Neural progenitor cell (in vitro differentiated cells): ENCODE measurements at places on chromosomes 3 and 15.

DNA sequence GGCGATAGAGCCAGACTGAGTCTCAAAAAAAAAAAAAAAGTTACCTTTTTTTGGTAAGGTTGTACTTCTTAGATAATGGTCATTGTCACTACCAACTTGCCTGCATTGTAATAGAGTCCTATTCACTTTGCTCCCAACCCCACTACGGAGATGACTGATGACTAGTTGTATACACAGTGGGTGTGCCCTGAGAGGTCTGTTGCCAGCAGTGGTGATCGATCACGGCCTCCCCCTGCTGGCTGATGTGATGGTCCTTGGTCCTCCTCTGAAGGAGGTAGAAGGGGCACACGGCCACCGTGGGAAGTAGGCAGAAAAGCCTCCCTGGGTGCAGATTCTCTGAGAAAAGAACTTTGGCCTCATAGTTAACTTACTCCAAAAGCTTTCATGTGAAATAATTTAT lies 10.7 kb downstream of the GCNT3 start:
- no peaks in the 10 kb centered on the region for H3K36me3 ChIP-seq
- H3K27ac ChIP-seq = no peak overlapping the region
- H3K4me1 ChIP-seq = peaks cover 8% of the 10 kb centered on the region
- H3K27me3 ChIP-seq = peaks cover 7% of the 10 kb centered on the region
- H3K4me3 ChIP-seq = no peak overlapping the region
- peak; percentile 55 for DNase-seq

GRCh38 chr15:61382927-61383326 lies 153.8 kb upstream of the RORA start:
- H3K27ac ChIP-seq = no peak overlapping the region
- no peaks in the 10 kb centered on the region for H3K27me3 ChIP-seq
- no peaks in the 10 kb centered on the region for H3K4me1 ChIP-seq
- DNase-seq = no peak

DNA sequence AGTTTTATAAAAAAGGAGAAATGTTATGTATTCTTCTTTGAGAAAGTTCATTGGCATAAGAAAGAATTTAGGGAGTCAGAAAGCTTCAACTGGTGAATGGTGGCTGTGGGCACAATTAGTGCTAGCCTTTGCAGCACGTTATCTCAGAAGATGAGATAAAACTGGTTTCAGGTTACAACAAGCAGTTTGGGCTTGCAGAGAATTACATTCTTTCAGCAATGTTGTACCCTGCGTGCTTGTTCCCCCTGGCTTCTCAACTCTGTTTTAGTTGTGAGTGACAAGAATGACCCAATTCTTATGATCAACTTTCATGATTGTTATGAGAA lies 31.6 kb upstream of the ACP3 start:
- H3K4me1 ChIP-seq = peaks cover 5% of the 10 kb centered on the region
- no peak for DNase-seq
- no peaks in the 10 kb centered on the region for H3K27me3 ChIP-seq
- H3K36me3 ChIP-seq = no peaks in the 10 kb centered on the region

DNA sequence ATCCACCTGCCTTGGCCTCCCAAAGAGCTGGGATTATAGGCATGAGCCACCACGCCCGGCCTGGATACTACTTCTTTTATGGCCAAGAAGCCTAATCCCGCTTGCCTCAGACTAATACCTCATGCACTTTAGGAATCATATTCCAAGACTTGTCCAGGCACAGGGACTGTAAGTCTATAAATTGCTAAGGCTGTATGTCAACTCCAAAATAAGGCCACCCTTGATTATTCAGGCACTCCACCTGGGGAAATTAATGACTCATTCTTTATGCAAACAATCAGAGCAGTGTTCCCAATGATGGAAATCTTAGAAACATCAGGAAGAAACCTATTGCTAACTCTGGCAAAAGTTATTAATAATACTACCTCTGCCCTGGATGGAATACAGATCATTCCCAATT lies 98.4 kb downstream of the ERC2 start:
- H3K4me3 ChIP-seq = no peak overlapping the region
- no peak for DNase-seq
- H3K27me3 ChIP-seq = no peaks in the 10 kb centered on the region
- no peak overlapping the region for H3K27ac ChIP-seq

DNA sequence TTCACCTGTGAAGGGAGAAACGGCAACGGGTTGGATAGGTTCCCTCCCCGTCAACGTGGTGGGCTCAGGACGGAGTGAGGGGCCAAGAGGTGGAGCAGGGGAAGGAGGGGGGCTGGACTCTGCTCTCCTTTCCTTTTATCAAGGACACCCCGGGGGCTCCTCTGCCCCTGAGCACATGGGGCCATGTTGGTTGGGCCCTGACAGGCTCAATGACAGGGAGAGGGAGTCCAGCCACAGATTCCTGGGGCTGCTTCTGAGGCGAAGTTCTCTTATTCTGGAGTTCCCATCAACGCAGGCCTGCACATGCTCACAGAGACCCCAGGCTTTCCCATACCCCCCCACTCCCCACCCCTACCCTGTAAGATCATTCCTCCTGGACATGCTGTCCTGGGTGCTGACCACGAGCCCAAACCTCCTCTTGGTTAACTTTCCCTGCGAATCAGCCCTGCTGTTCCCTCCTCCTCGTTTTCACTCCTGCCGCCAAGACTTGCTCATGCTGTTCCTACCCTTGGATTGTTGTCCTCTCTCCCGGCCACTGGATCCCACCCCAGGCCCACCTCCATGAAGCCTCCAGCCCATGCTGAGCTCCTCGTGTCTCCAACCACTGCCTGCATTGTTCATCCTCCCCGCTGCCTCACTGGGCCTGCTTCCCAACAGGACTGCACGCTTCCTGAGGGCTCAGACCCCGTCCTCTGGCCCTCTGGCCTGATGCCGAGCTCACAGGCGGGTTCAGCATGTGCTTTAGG lies 61.2 kb downstream of the SENP2 start:
- peak overlapping the region; percentile 67 for H3K27ac ChIP-seq
- H3K4me3 ChIP-seq = no peak overlapping the region
- H3K4me1 ChIP-seq = peaks cover 23% of the 10 kb centered on the region

DNA sequence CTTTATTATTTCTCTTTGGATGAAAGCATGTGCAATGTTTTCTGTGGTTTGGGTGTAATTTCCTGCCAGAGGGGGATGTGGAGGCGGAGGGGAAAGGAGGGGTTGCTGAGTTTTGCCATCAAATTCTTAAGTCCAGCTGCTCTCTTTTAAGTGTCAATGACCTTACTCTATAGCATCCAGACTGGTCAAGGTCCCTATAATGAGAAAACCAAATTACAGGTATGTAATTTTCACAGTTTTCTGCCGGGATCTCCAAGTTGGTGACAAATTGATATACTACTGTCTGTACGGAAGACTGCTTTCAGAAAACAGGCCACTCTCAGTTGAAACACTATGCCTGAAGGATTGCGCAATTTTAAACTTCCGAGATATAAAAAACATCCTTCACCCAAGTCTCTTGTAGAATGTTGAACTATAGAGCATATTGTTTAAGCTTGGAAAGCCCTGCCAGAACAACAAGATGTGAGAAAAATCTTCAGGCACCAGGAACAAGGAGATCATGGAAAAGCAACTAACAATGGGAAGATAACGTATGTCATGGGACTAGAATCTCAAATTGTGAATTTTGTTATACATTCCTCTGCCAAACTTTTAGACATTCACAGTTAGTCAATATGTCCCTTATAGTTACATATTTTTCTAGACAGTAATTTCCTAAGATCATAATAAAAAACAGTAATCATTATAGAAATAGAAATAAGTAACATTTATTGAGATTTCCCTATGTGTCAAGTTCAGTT lies 300.7 kb upstream of the SATB1 start:
- H3K27ac ChIP-seq = no peak overlapping the region
- H3K4me3 ChIP-seq = no peak overlapping the region
- H3K36me3 ChIP-seq = no peaks in the 10 kb centered on the region
- H3K4me1 ChIP-seq = peaks cover 12% of the 10 kb centered on the region

DNA sequence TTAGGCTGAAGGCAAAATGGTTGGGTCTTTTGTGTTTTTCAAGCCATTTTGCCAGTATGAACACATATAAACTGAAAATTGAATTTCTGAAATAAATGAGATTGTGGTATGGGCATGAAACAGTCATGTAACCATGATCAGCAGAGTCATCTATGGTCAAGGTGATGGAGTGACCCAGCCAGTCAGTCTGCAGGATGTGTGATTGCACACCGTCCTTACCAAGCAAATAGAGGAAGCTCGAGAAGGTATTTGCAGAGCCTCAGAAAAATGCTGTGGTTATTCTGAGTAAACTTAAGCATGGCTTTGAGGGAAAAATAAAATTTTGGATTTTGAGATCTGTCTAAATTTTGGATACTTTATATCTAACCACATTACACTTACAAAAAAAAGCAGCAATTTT lies 95.9 kb upstream of the RNF7 start:
- H3K36me3 ChIP-seq = no peaks in the 10 kb centered on the region
- no peaks in the 10 kb centered on the region for H3K27me3 ChIP-seq
- no peak overlapping the region for H3K27ac ChIP-seq
- H3K4me1 ChIP-seq = no peaks in the 10 kb centered on the region
- no peak overlapping the region for H3K4me3 ChIP-seq

DNA sequence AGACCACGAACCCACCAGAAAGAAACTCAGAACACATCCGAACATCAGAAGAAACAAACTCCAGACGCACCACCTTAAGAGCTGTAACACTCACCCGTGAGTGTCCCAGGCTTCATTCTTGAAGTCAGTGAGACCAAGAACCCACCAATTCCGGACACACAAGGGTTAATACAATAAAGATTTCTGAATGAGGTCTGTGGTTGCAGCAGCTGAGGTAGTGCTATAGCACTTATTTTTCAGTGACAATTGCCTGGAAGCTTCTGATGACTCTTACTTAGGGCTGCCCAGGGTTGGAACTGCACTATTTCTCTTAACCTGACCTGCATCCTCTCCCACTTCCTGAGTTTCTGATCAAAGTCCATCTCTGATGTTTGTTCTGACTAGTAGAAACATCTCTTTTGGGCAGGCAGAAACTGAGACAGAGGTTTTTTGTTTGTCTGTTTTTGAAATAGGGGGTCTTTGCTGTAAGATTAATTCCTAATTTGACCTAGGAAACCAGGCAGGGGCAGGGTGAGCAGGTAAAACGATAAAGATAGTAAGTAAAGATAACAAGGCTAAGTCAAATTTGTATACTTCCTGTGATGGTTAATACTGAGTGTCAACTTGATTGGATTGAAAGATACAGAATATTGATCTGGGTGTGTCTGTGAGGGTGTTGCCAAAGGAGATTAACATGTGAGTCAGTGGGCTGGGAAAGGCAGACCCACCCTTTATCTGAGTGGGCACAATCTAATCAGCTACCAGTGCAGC lies 169.1 kb downstream of the GAP43 start:
- H3K4me1 ChIP-seq = no peaks in the 10 kb centered on the region
- no peaks in the 10 kb centered on the region for H3K27me3 ChIP-seq
- H3K4me3 ChIP-seq = no peak overlapping the region
